ENCODE measurements at places on chromosomes 3 and 15. TPM values are rescaled to one million over a fixed set of nuclear protein-coding genes. Genes with fewer than 3 reads are reported as not detected.

Gene PDCD10
- 47.0 TPM for total RNA-seq

Gene MINAR1
- 0.47 TPM for total RNA-seq

Gene SLC22A14
- total RNA-seq: not detected

Gene SI
- total RNA-seq: not detected

DNA sequence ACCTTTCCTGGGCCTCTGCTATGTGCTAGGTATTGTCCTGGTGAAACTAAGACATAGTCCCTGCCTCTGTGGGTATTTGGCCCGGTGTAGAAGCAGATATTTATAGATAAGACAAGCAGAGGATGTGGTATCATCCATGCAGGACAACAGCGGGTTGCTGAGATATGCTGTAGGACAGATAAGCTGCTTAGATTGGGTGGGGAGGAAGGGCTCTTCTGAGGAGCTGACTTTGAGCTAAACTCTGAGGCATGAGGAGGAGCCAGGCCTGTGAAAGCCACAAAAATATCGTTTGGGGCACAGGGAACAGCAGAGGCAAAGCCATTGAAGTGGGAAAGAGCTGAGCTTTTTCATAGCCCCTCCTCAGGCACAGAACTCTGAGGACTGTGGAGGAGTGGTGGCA, 492.5 kb upstream of the CFAP20DC start:
- no peak overlapping the region for H3K27ac ChIP-seq
- no peak for DNase-seq
- H3K36me3 ChIP-seq: peaks cover 5% of the 10 kb centered on the region
- H3K27me3 ChIP-seq: no peaks in the 10 kb centered on the region

GRCh38 chr3:144743225-144743668, 771.6 kb downstream of the DIPK2A start:
- no peak overlapping the region for H3K4me3 ChIP-seq
- H3K27me3 ChIP-seq: no peaks in the 10 kb centered on the region
- no peaks in the 10 kb centered on the region for H3K36me3 ChIP-seq
- no peak for DNase-seq
- no peaks in the 10 kb centered on the region for H3K4me1 ChIP-seq

GRCh38 chr3:56762718-56763117, 39.0 kb downstream of the ARHGEF3 start:
- H3K27ac ChIP-seq: peak overlapping the region; percentile 84
- H3K4me1 ChIP-seq: peaks cover 80% of the 10 kb centered on the region
- peaks cover 33% of the 10 kb centered on the region for H3K36me3 ChIP-seq
- no peak for DNase-seq

GRCh38 chr3:30193625-30194044, 412.8 kb upstream of the TGFBR2 start:
- H3K4me3 ChIP-seq: no peak overlapping the region
- no peak overlapping the region for H3K27ac ChIP-seq
- DNase-seq: no peak
- H3K36me3 ChIP-seq: no peaks in the 10 kb centered on the region
- H3K27me3 ChIP-seq: no peaks in the 10 kb centered on the region
- no peaks in the 10 kb centered on the region for H3K4me1 ChIP-seq

- no peak overlapping the region for H3K4me3 ChIP-seq
- no peak overlapping the region for H3K27ac ChIP-seq
- peaks cover 6% of the 10 kb centered on the region for H3K27me3 ChIP-seq
- DNase-seq: no peak
Measured at GRCh38 chr3:180530276-180530675, 71.7 kb upstream of the TTC14 start.

DNA sequence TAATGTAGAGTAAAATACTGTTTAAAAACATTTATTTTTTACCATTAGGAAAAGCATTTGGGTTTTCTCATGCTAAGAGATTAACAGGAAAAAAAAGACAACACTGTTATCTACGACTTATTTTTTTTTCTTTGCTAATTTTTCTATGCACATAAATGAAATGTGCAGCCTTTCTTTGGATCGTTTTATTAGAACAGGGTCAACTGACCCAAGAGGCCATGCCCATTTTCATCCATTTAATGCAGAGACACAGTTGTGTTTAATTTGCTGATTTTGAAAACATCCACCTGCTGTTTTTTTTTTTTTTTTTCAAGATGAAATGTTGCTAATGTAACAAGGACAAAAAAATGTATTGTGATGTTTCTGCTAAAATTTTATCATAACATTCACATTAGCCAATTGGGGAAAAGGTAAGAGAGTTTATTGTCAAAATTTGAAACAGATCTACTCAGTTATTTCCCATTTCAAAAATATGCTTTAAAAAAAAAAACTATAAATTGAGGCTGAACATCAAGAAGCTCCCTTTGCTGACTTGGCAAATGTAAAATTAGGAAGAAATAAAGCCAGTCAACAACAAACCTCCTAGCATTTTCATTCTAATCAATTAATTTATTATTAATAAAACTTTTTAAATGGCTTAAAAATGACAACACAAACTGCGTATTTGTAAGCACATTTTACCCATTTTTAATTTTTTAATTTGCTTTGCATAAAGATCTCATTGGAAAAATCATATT, 485.2 kb downstream of the ROBO2 start:
- no peaks in the 10 kb centered on the region for H3K4me1 ChIP-seq
- no peak overlapping the region for H3K27ac ChIP-seq
- DNase-seq: no peak
- H3K36me3 ChIP-seq: no peaks in the 10 kb centered on the region
- no peak overlapping the region for H3K4me3 ChIP-seq

Measured in naive thymus-derived CD8-positive, alpha-beta T cell (primary cell).